ENCODE measurements at places on chromosomes 13 and 19.

DNA sequence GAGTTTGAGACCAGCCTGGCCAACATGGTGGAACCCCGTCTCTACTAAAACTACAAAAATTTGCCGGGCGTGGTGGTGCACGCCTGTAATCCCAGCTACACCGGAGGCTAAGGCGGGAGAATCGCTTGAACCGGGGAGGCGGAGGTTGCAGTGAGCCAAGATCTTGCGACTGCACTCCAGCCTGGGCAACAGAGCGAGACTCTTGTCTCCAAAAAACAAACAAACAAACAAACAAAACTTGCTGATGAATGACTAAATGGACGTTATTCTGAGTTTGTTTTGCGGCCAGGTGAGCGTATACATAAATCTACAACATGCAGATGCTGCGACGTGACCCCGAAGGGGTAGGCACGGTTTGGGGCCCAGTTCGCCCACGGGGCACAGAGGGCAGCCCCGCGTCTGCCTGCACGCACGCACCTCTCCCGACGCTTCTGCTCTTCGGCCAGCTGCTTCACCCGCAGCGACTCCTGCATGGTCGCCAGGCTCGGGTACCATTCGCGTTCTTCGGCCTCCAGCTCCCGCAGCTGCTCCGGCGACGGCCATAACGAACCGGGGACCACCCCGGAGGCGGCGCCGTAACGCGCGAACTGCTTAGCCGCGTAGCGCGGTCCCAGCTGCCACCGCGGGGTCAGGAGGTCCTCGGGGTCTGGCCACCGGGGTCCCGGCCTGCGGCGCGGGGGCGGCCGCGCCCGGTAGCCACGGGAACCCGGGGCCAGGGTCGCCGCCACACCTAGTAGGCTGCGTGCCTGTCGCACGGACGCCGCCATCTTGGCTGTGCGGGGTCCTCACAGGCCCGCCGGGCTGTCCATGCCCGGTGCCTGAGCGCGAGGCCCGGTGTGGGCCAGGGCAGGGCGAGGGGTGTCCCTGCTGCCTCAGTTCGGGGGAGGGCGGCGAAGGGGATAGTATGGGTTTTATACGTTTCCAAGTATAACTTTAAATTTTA lies at the start of gene GADD45GIP1:
GADD45GIP1 (minus strand) TSS at position 778 of the 943 bp plus-strand sequence; CDS start at position 767, 11 bp downstream.
- DNase-seq: no peak

GRCh38 chr13:91295712-91296410 lies 51.6 kb upstream of the MIR17HG start:
- DNase-seq: no peak

DNA sequence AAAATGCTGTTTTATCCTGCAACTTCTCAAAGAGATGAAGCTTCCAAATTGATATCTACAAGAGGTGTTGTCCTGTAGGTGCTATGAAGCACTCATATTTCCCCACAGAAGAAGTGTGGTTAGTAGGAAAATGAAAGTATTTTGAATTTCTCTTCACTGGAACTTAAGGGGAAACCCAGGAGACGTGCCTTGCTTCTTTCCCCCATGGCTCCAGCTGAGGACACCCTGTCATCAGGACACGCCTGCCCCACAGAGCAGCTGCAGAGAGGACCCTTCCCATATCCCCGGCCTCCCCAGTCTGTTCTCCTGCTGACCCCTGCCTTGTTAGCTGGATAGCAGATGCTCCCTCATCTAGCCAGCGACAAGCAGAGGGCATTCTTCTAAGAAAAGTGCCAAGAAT lies 371.3 kb downstream of the COG6 start:
- DNase-seq: no peak

- DNase-seq: peak; percentile 65
Measured at GRCh38 chr13:101640788-101641400, 188.4 kb downstream of the ITGBL1 start.

DNA sequence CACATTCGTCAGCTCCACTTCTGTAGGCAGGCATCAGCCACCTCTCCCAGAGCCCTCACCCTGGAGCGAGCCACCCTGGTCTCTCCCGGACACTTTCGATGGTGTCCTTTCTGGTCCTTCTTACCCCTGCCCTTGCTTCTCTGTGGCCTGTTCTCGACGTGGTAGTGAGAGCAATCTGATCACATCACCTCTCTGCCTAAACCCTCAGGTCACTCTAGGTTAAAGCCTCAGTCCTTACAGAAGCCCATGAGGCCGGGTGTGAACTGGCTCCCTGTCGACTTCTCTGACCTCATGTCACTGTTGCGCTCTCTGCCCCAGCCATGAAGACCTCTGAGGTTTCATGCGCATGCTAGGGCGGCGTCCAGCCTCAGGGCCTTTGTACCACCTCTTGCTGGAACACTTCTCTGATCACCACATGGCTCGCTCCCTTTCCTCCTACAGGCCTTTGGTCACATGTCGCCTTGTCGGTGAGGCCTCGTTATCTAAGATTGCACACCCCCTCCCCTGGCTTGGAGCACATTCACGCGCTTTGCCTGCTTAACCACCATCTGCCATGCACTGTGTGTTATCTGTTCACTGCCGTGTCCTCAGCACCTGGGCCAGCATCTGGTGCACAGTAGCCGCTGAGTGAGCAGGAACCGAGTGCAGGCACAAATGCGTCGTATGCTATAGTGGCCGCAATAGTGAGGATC lies 101.5 kb downstream of the DPF1 start:
- no peak for DNase-seq

- DNase-seq: no peak
Measured at GRCh38 chr13:111866731-111867245, 200.2 kb upstream of the SOX1 start.

- DNase-seq: no peak
Measured at GRCh38 chr13:37143911-37144310, 38.4 kb upstream of the CSNK1A1L start.

DNA sequence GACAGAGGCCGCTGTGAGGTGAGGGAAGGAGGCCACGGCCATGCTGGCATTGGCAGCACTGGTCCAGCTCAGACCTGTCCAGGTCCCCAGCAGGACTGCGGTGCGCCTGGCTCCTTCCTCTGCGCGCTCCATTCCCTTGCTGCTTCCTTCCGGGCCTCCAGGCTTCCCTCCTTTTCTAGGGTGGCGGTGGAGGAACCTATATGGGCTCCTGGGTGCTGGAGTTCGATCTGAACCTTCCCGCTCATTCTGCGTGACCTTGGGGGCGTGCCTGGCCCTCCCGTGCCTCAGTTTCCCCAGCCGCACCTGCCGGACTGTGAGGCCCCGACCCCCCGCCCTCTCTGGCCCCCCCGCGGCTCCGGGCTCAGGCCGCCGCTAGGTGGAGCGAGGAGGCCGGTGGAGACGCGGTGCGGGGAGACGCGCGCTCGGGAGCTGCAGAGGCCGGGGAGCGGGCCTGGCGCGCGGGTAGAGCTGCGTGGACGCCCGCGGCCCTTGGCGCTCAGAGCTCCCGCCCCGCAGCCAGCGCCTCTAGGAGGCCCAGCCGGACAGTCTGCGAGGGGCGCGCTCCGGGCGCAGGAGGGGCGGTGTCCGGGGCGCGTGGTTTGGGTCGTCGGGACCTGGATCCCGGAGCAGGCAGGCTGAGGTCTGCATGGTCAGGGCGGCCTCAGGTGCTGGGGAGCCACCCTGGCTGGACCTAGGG lies 29.9 kb downstream of the EFNA2 start:
- DNase-seq: no peak

- no peak for DNase-seq
Measured at GRCh38 chr13:36088001-36088400, 43.2 kb downstream of the DCLK1 start.

- no peak for DNase-seq
Measured at GRCh38 chr19:39148939-39149529, 23.4 kb downstream of the PAK4 start.

DNA sequence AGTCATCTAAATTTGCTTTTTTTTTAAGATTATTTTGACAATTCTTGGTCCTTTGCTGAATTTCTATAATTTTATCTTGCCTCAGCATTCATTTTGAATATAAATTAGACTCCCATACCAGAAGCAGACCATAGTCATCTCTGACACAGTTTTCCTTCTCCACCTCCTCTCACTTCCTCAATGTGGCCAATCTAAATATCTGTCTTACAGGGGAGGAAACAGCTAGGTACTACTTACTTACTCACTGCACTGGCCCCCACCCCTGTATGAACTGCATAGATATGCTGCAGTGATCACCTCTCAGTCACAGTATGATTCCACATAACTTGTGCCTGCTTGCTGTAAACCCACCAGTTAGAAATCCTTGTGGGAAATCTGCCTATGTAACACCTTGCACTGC lies 665.6 kb downstream of the FGF9 start:
- no peak for DNase-seq

DNA sequence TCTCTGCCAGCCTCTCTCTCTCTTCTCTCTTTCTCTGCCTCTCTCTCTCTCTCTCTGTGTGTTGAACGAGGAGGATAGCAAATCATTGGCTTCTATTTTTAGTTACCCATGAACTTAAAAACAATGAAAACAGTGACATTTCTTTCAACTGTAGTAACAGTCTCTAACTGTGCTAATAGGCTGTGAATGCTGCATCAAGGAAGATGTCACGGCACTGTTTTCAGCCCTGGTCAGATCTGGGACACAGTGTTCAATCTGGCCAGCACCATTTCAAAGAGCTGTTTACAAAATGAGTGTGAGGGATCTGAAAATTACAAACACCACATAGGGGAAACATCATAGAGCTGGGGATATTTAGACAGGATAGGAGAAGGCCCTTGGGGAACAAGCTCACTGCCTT lies 717.0 kb downstream of the FGF9 start:
- DNase-seq: no peak

- no peak for DNase-seq
Measured at GRCh38 chr13:51006067-51006845, 96.7 kb downstream of the RNASEH2B start.

- DNase-seq: no peak
Measured at GRCh38 chr19:37362733-37363132, 8.2 kb upstream of the ZNF527 start.

GRCh38 chr13:95642028-95642621 lies 2.4 kb downstream of the DZIP1 start:
- no peak for DNase-seq

DNA sequence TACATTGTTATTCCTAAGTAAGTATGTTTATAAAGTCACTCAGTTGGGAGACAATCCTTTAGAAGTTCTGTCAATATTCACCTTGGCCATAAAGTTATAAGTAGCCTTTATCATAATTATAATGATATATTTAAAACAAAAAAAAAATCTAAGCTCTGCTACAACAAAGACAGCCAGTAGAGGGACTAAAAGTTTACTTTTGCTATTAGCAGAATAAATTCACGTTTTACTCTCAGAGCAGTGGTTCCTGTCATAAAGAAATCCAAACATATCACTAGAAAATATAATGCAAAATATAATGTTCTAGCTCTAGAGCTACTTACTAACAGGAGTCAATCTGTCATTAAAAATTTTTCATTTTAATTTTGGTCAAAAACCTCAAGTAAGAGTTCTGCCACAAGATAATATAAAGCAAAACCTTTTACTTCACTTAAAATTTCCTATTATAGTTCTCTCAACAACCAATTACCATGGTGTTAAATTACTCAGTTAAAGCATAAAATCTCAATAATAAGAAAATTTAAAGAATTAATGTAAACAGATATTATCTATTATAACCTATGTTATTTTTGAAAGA lies 17.7 kb downstream of the INTS6 start:
- DNase-seq: no peak

- no peak for DNase-seq
Measured at GRCh38 chr19:19202707-19203011, 555 bp downstream of the NR2C2AP start.

GRCh38 chr13:43831088-43831487 lies 44.3 kb upstream of the ENOX1 start:
- DNase-seq: no peak

DNA sequence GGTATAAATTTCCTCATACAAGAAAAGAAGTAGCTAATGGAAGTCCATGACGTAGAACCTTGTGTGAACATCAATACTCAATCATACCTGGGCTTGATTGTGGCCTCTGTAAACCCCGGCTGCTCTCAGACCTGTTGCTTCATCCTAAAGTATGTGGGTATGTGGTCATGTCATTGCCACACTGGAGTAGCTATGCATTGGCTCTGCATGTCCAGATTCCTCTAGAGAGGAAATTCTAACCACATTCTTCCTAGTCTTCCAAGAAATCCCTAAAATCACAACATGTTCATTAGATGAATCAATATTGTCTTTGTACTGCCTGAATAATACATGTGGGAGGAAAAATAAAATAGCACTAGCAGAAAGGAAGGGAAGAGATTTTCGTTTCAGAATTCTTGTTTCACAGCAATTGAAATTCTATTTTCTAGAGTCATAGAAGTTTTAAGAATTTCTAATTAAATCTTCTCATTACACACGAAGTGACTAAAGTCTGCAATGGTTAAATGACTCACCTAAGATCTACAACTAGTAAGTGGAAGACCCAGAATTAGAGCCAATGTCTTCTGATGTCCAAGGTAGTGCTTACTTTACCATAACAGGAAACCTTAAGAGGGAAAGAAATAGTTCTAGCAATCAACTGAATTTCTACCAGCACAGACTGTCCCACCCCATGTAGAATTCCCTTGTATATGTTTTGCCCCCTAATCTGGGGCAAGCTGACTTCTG lies 28.0 kb downstream of the RXFP2 start:
- peak; percentile 91 for DNase-seq

GRCh38 chr19:6312018-6312417 lies 21.4 kb downstream of the ACER1 start:
- DNase-seq: no peak

DNA sequence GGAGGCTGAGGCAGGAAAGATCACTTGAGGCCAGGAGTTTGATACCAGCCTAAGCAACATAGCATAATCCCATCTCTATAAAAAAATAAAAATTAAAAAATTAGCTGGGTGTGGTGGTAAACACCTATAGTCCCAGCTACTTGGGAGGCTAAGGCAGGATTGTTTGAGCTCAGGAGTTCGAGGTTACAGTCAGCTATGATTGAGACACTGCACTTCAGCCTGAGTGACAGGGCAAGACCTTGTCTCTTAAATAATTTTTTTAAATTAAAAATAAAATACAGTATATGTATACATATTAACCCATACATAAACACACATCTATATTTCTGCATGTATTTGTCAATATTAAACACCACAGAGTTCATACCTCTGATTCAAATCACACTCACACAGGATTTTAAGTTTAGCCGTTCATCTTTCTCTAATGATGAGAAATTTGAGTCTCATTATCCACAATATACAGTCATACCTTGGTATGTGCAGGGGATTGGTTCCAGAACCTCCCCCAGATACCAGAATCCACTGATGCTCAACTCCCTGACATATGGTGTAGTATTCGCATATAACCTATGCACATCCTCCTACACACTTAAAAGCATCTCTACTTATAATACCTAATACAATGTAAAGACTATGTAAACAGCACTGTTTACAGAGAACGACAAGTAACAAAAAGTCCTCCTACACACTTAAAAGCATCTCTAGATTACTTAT lies 44.7 kb downstream of the PSPC1 start:
- DNase-seq: no peak
